ENCODE measurements at places on chromosomes 12 and 14.

DNA sequence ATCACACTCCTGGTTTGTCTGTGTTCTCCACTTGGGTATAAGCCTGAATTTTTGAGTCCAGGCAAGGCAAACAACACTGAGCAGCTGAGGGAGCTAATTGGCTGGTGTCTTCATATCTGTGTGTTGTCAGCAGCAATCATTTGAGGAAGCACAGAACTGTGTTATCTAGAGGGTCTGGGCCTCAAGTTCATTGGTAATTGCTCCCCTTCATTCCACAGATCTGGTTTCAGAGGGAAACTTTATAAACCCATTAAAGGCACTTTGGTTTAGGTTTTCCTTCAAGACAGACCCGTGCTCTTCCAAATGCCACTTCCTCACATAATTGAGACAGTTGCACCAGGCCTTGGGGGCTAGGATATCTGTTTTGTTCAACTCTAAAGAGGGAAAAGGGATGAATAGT, 5.6 kb downstream of the DACT1 start:
- DNase-seq = no peak

DNA sequence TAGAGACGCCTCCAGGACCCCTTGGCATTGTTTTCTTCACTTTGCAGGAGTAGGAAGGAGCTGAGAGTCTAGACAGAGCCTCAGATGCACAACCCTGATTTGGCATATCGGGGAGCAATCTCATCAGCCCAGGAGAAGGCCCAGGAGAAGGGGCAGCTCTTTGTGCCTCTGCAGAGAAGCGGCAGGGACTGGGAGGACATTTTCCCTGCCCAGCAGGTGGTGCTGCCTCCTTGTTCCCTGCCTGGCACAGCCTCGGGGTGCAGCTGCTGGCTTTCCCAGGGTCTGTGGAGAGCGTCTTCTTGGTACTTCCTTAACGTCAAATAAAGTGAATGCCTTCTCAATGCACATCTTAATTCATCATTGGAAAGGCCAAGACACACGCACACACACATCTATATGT, 419.5 kb downstream of the TMEM121 start:
- DNase-seq = no peak

- no peak for DNase-seq
Observed at GRCh38 chr12:123761841-123762714, at the start of gene DNAH10. DNAH10 (plus strand) TSS chr12:123762301; CDS start chr12:123762337, 36 bp downstream.

DNA sequence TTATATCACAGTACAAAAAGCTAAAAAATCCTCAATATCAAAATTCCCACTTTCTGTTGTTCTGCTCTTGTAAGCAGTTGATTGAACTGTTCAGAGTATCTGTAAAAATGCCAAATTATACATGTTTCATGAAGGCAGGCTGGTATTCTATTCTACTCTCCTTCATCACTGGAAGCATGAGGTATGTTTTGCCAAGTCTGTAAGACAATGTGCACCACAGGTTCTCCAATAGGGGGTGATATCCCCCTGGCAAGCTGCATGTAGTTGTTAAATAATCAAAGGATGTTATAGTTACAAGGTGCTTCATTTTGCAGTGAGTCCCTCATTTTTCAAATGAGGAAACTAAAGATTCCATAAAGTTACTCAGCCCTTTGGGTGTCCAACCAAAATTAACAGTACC, 15.1 kb upstream of the NEK9 start:
- no peak for DNase-seq

- no peak for DNase-seq
Observed at GRCh38 chr12:81077686-81078441, at the start of gene ACSS3. ACSS3 (plus strand) TSS chr12:81078079; CDS start chr12:81078121, 42 bp downstream.

DNA sequence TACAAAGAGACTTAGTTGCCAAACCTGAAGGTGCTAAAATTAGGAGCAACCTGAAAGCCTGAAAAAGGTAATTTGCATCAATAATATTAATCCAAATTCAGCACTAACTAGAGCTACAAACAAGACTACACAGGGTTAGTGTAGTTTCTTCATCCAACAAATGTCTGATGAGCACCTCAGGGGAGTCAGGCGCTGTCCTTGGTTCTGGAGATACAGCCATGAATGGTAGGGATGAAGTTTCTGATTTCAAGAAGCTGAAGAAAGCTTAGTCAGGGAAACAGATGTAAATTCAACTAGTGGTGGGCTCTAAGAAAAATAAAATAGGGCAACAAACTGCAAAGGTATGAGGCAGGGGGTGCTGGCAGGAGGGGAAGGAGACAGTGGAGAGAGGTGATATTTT, 266.3 kb downstream of the GLT1D1 start:
- DNase-seq = no peak

All from AG09309 (cell line).